ENCODE measurements at places on chromosomes 2 and 18.

- DNase-seq: no peak
These were observed 124.5 kb upstream of the CCDC150 start for GRCh38 chr2:196515051-196515450.

- no peak for DNase-seq
These were observed 56.3 kb upstream of the ZNF532 start for GRCh38 chr18:58808349-58808748.

GRCh38 chr2:36389091-36389564, 33.5 kb downstream of the CRIM1 start:
- no peak for DNase-seq

- DNase-seq: no peak
These were observed 46.3 kb upstream of the CCDC150 start for GRCh38 chr2:196592911-196593881.

GRCh38 chr2:215845839-215846586, 167.3 kb downstream of the MREG start:
- no peak for DNase-seq

DNA sequence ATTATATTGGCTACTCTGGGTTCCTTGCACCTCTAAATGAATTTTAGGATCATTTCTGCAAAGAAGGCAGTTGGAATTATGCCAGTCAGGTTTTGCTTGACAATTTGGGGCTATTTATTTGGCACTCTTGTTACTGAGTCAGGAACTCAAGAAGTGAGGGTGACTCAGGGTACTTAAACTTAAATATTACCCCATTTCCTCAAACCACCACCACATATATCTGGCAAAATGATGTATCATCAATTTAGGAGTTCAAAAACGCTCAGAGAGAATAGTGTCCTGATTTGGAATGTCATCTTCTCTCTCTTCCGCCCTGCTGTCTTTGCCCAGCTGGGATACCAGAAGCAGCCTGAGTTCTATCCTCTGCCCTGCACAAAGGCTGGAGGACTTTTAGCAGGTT, 2.4 kb upstream of the THNSL2 start:
- DNase-seq: no peak

DNA sequence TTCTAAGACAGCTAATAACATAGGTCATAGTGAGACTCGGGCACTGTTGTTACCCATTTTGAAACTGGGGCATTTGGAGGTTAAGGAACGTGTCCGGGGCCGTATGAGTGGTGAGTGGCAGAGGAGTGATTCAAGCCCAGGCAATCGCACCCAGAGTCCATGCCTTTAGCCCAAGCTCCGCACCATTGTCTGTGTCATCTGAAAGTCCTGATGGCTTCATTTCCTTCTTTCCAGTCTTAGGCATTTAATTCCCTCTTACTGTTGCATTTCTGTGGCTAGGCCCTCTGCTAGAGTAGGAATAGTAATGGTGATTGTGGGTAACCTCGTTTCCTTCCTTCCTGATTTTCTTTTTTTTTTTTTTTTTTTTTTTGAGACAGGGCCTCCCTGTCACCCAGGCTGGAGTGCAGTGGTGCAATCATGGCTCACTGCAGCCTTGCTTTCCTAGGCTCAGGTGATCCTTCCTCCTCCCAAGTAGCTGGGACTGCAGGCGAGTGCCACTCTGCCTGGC, 49.8 kb upstream of the ASB1 start:
- no peak for DNase-seq

GRCh38 chr2:160408173-160408958, 85.2 kb downstream of the RBMS1 start:
- DNase-seq: no peak

- no peak for DNase-seq
These were observed 19.6 kb upstream of the EPAS1 start for GRCh38 chr2:46277431-46278190.

- DNase-seq: no peak
These were observed 116.7 kb downstream of the DSC3 start for GRCh38 chr18:30925795-30926194.

GRCh38 chr2:143524119-143524553, 394.9 kb downstream of the ARHGAP15 start:
- no peak for DNase-seq

- DNase-seq: no peak
These were observed 5.2 kb downstream of the PNKD start for GRCh38 chr2:218275371-218276072.

GRCh38 chr2:37671816-37672103, 318 bp upstream of the CDC42EP3 start:
- DNase-seq: no peak

All from naive thymus-derived CD4-positive, alpha-beta T cell (primary cell).